ENCODE measurements at places on chromosomes 12 and 14. TPM values are rescaled to one million over a fixed set of nuclear protein-coding genes. Genes with fewer than 3 reads are reported as not detected.

ERP27 gene
- total RNA-seq, result not detected

P2RX7 gene
- 16.7 TPM for total RNA-seq

BRI3BP gene
- total RNA-seq, result 2.6 TPM

FERMT2 gene
- 128 TPM for total RNA-seq

DNA sequence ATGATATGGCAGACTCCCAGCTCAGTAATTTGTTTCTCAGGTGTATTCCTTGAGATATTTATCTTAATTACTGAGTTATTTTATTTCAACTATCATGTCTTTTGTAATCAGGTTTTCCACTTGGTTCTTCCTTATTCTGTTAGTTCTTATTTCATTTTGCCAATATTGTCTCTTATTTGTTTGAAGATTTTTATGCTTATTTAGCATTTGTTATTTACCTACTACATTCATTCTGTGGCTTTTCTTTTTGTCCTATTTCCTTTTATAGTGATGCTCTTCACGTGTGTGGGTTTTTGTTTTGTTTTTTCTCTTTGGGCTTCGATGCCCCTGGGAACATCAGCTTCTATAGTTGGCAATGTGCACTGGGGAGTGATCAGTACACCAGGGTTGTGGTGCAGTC, 40.5 kb upstream of the CRADD start:
- no peak for DNase-seq

- DNase-seq, result peak; percentile 59
Measured at GRCh38 chr14:96038920-96039632, at the start of gene C14orf132. Gene C14orf132, plus strand, starts transcription at chr14:96039362. Its CDS starts 139 bp downstream, at chr14:96039501.

FAM186B gene
- 0.51 TPM for total RNA-seq

TAMALIN gene
- 12.1 TPM for total RNA-seq

PTPN21 gene
- 9.2 TPM for total RNA-seq

DNA sequence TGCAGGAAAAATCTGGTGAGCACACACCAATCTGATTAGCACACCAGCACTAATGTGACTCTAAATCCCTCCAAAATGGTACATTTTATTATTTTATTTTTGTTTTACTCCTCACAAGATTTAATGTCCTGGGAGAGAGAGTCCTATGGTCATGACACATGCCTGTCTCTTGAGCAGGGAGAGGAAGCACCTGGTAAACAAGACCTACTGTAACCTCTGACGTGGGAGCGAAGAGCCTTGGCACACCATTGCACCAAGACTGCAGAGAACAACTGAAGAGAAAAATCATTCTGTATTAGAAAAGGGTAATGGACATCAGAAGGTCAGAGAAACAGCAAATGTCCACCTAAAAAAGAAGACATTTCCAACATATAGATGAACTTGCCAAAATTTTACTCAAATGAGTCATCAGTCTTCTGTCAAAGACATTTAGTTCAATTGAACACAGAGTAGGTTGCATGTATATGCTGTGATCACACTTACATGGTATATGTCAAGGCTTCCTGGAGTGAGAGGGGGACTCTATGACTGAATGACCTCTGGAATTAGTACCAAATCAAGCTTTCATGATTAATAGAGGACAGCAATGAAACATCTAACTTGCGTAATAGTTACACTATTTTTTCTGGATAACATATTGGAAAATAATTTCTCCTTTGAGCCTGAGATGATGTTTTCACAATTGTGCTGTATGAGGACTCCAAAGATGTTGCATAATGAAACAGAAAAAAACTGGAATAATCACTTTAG, 186.9 kb upstream of the FLRT2 start:
- no peak for DNase-seq

DNA sequence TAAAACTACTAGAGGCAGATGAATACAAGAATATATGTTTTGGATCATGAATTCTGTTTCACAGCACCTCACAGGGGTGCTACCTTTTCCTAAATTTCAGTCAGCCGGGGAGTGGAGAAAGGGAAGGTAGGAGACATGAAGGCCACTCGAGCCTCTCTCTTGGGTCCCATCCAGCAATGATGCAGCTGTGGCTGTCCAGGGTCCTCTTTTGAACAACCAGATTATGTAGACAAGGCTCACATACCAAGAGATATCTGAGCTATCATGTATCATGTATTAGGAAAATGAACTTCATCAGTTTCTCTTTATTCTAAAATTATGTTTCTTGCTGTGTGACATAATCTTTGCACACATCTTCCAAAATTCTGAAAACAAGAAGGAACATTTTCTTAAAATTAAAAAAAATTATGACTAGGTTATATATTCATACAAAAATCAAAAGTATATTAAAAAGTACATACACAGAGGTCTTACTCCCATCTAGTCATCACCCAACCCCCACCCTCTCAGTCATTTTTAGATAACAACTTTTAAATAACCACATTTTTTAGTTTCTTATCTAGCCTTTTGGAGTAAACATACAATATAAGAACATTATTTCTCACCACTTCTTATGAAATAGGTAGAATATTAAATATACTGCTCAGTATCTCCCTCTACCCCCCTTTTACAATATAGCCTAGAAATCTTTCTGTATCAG, 88.7 kb downstream of the ACADS start:
- no peak for DNase-seq

RABGGTA gene
- 21.0 TPM for total RNA-seq

- peak; percentile 17 for DNase-seq
Measured at GRCh38 chr14:34692348-34692747, 22.0 kb downstream of the CFL2 start.

- no peak for DNase-seq
Measured at GRCh38 chr14:24160499-24160849, 591 bp upstream of the IRF9 start.

DNA sequence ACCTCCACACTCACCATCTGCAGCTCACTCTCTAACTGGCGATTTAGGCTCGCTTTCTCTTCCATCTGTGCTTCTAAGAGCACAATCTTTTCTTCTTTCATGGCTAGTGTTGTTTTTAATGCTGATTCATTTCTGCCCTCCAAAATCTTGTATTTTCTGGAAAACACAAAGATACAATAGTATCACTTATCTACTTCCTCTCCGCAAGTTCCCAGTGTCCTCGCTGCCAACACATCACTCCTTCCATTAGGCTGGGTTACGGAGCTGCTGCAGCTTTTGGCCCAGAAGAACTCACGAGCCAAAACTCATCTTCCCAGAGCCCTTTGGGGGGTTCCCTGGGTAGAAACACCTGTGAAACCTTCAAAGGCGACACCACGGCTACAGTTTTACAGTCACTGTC, 63.8 kb upstream of the GPR68 start:
- DNase-seq, result no peak

- DNase-seq, result no peak
Measured at GRCh38 chr14:102049258-102050025, 37.4 kb downstream of the HSP90AA1 start.

DNA sequence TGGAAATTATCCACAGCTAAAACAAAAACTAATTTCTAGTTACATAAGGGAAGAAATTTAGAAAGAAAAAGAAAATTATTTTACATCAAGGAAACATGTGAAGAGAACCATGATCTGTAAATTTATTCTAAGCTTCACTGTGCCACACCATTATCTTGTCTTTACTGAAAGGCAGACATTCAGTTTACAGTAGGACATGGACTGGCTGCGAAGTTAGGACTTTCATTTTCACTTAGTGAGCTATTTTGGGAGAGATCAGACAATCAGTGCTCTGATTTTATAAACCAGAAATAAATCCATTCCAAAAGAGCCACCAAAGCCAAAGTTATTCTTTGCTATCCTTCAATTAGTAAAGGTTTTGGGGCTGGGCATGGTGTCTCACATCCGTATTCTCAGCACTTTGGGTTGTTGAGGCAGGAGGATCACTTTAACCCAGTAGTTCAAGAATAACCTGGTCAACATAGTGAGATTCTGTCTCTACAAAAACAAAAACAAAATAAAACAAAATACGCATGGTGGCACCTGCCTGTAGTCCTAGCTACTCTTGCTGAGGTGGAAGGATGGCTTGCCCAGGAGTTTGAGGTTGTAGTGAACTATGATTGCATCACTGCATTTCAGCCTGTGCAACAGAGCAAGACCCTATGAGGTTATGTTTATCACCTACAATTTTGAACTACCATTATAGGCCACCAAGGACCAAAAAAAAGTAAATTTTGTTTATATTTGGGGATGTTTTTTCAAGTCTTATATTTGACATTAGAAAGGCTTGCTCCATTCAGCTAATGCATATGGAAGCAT, 1084.8 kb upstream of the ATXN7L3B start:
- DNase-seq, result no peak

GRCh38 chr12:92769124-92769901, 66.5 kb downstream of the PLEKHG7 start:
- peak; percentile 37 for DNase-seq

DNA sequence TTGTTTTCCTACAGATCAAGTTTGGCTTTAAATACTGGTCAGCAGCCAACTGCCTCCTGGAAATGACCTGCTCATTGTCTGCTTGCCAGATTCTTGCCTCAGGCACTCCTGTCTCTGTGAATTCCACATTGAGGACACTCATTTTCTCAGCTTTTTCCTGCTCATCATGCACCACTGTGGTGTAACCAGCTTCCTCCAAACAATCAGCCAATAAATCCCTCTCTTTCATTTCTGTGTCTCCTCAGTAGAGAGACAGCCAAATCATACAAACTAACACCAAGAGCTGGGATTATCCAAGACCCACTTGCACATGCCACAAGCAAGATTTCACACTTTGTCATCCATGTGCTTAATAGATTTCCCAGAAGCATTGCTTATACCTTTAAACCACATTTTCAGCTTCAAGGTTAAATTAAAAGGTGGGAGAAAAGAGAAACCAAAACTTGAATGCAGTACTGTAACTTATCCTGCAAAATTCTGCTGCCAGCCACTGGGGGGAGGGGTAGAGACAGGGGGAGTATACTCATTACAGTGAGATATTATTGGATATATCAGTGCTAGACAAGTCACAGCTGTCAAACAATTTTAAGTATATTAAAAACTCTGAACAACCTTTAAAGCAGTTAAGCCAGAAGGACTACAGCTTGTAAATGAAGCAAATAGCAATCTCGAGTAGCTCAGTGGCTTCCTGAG, 105.0 kb downstream of the PPP2R5E start:
- peak; percentile 87 for DNase-seq

FOXA1 gene
- under 0.01 TPM for total RNA-seq

DNA sequence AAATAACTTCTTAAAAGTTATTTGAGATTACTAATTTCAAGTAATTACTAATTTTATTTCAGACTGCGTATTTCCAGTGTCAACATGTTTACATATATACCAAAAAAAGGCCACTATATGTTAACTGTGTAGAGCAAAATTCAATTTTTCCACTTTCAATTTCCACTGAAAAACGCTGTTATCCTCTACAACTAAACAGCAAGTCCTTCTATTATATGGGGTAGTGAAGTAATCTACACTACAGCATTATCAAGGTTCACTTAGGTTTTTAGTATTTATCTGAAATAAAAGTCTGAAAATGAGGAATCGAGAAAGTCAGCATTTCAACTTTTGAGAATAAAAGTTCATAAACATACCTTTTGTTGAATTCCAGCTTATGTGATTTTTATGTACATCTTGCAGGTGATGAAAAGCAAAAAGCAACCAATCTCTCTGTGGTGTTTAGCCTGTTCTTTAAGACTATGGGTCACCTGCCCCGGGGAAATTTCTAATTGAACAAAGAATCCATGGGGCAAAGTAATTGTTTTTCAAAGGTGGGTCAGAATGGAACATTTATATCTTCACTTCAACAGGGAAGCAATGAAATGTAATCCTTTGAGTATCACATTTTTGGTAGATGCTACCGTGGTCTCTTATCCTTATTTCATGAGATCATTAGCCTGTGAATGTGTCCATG, 3.3 kb downstream of the BTG1 start:
- no peak for DNase-seq

CELA1 gene
- not detected for total RNA-seq

DNA sequence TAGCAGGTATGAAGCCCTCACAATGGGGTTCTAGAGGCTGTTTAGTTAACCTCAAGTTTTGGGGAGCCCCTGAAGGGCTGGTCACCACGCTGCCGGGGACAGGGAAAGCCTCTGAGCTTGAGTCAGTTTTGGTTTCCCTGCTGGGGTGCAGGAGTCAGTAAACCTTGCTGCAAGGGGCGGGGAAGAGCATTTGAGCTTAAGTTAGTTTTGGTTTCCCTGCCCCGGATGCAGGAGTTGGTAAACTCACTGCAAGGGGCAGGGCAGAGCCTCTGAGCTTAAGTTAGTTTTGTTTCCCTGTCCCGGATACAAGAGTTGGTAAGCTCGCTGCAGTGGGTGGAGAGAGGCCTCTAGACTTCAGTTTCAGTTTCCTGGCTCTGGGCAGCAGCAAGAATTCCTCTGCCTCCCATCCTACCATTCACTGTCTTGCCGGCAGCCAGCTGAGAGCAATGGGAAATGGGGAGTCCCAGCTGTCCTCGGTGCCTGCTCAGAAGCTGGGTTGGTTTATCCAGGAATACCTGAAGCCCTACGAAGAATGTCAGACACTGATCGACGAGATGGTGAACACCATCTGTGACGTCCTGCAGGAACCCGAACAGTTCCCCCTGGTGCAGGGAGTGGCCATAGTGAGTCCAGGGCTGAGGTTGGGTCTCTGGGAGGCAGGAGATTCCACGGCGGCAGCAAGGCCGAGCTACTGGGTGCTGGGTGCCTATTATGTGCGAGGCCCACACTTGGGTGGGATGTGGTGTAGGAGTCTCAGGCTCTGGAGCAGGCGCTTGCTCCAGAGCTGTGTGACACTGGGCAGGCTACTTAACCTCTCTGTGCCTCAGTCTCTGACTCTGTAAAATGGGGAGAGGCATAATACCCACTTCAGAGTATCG, at the start of gene OAS2:
OAS2 (plus strand) TSS at position 357 of the 878 bp plus-strand sequence; CDS start at position 447, 90 bp downstream.
- DNase-seq, result peak; percentile 15

DNA sequence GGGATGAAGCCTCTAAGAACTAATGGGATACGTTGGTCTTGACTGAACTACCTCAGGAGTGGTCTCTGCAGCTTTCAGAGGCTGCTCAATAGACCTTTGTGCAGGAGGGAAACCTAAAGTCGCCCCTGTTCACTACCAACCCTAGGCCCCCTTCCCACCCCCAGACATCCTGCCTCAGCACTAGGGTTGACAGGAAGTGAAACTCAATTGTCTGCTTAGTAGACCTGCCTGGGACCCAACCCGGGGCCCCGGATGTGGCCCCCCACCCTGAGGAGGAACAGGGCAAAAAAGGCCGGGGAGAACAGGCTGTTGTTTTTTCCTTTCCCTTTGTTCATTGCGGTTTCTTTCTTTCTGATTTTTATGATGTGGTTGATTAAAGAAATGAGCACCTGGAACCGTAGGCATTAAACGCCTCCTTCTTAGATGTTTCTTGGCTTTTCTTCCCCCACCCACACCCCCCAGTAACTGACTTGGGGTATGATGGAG, 1.6 kb upstream of the DGKA start:
- no peak for DNase-seq

TSPAN8 gene
- total RNA-seq, result under 0.01 TPM

HCAR1 gene
- total RNA-seq, result 1.5 TPM

ACOT4 gene
- total RNA-seq, result 1.7 TPM

ALDH6A1 gene
- total RNA-seq, result 38.6 TPM

DNA sequence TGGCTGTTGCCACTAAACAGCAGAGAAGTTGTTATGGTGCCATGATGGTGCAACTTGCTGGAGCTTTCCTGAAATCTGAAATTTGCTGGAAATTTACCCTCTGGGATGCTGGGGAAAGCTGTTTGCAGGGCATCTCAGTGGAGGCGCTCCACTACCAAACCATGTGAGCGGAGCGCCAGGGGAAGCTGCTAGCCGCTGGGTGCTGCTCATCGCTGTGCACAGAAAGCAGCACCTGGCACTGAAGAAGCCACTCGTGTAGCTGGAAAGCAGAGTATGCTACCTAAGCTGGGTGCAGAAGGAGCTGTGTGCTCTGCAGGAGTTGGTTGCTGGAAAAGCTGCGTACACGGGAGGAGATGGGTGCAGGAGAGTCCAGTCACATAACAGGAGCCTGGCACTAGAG, 53.0 kb downstream of the MSRB3 start:
- no peak for DNase-seq

All from fibroblast of lung (primary cell).